Aorta (tissue), 5 donors: ENCODE measurements at places on chromosomes 2 and 18.

GRCh38 chr2:150520033-150520432 is 32.6 kb upstream of the RND3 start:
- DNase-seq: no peak

- DNase-seq: no peak
Observed at GRCh38 chr18:54776282-54776977, 51.8 kb upstream of the RAB27B start.

- DNase-seq: no peak
Observed at GRCh38 chr2:204849892-204850291, 304.6 kb downstream of the PARD3B start.

GRCh38 chr2:36993841-36994620 is 27.7 kb upstream of the STRN start:
- no peak for DNase-seq

GRCh38 chr2:109456776-109457175 is 157.0 kb downstream of the SEPTIN10 start:
- DNase-seq: no peak

- no peak for DNase-seq
Observed at GRCh38 chr2:129254718-129255117, 724.7 kb upstream of the RAB6C start.

- DNase-seq: peak; percentile 82
Observed at GRCh38 chr2:160956243-160956802, 203.9 kb upstream of the TANK start.

DNA sequence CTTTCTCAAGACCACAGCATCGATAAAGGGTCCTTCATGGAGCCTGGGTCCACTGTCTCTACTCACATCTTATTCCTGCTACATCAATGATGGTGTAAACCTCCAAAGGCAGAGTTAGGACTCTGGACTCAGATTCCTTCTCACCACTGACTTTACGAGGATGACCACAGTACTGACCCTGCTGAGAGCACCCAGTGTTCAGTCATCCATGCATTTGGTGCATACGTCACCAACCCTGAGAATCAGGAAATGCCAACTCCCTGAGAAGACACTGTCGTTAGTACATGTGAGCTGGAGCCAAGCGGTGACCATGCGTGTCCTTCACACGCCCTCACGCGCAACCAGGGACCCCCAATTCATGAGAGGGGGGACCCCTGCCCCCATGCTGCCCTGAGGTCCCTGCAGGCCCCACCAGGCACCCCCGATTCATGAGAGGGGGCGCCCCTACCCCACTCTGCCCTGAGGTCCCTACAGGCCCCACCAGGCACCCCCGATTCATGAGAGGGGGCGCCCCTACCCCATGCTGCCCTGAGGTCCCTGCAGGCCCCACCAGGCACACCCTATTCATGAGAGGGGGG is 178.4 kb upstream of the TPO start:
- DNase-seq: no peak

- no peak for DNase-seq
Observed at GRCh38 chr2:224769489-224769888, 53.3 kb upstream of the CCDC195 start.

DNA sequence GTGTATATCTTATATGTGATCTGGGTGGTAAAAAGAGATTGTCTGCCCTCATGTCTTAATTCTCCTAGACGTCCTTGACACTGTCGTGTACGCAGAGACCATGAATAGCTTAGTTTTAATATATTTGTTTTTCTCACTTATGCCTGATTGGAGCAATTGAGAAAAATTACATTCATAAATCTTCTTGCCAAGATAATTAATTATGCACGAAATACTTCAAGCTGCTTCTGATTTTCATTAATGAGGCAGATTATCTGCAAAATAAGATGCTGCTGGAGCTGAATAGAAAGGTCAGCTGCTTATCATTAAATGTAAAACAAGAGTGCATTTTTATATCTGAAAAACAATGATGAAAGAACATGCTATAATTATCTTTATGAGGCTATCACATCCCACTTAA is 95.9 kb downstream of the CCDC141 start:
- DNase-seq: no peak

DNA sequence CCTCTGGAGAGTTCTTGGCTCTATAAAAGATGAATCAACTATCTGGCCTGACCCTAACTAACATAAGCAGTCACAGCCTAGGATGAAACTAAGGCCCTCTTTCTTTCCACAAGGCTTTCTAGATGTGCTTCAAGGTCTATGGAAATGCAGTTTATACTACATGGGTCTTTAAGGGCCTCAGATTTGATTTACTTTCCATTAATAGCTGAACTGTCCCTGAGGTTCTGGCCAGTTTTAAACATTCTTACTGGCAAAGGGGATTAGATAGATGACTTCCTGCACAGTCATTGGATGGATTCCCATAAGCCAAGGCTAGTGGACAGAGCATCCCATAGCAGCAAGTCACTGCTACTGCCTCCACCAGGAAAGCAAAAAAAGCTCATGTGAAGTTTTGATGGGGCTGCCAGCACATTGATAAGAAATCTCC is 38.1 kb upstream of the LCLAT1 start:
- no peak for DNase-seq

- no peak for DNase-seq
Observed at GRCh38 chr2:205358351-205358815, 323.9 kb upstream of the NRP2 start.

GRCh38 chr2:236661762-236662110 is 92.1 kb downstream of the ACKR3 start:
- DNase-seq: no peak

DNA sequence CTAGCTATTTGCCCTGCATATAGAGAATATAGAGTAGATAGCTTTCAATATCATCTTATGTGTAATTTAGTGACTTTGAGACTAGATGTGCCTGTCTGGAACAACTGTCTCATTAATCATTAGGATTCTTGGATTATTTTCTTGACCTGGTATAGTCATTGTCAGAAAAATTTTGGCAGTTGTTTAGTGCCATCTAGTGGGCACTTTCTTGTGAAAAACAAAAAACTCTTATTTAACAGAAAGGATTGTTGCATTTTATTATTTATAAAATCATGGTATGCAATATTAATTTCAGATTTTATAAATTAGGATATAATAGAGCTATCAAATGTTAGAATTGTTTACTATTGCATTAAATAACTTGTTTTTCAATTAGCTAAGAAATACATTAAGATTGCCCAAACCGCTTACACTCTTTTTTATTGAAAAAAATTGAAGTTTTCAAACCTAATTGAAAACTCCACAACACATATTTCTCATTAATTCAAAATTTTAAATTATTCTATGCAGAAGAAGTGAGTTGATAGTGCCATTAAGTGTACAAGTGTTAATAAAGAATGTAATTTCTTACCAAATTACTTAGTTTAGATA is 80.3 kb downstream of the DYNAP start:
- DNase-seq: no peak

DNA sequence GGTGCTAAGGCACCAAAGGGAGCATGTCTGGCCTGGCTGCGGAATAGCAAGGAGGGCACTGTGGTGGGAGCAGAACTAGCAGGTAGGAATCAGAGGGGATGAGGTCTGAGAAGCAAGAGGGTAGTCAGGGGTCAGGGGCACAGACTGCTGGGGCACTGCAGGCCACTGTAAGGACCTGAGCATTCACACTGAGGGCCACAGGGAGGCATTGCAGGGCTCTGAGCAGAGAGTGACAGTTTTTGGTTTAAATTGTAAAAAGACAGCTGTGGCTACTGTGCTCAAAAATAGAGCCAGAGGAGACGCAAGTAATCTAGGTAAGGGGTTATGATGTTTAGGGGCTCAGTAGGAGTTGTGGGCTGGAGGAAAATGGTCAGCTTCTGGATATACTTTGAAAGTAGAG is 41.5 kb downstream of the ARHGAP25 start:
- DNase-seq: no peak

DNA sequence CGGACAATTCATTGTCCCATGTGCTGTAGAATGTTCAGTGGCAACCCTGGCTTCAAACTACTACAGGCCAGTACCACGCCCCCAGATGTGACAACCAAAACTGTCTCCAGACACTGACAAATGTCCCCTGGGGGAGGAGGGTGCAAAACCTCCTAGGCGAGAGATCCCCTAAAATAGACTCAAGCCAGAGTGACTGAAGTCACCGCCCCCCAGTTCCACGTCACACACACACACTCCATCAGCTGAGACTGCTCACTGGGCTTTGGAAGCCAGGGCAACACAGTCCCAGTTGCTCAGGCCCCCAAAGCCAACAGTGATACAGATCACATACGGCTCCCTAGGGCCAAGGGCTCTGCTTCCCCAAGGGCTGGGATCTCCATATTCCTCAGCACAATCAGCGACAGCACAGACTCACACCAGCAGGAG is 19.1 kb downstream of the HDAC4 start:
- DNase-seq: peak; percentile 37

- DNase-seq: no peak
Observed at GRCh38 chr2:226699321-226699720, 100.3 kb downstream of the IRS1 start.

DNA sequence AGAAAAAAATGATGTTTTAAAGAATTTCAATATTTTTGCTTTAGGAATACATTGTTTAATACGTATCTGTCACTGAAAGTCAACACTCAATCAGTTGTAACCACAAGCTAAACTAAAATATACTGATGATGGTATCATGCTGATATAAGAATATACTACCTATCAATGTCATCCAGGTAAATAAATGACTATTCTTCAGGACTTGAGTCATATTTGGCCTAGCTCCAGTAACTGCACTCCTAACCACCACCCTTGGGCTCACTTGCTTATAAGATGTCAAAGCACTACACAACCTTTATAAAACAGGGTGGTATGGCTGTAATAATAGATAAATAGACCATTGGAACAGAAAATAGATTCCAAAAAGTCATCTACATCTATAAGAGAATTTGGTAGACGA is 48.8 kb downstream of the RND3 start:
- DNase-seq: no peak

DNA sequence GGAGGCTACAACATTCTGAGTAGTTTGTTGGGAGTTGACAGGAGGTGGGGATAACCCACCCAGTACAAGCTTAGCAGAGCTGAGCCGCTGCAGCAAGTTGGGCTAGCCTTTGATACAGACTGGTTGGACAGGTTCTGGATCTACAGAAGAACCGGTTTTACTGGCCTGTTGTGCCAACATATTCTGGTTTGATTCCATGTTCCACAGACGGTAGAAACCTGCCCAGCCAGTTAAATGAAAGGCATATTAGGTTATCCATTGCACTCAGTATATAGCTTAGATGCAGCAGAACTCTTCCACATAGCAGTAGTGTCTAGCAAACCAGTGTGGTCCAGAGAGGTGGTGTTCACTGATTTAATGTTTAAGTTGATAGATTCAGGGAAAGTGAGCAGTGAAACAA is 19.3 kb upstream of the RBBP8 start:
- DNase-seq: no peak

GRCh38 chr18:37388413-37388812 is 177.2 kb downstream of the CELF4 start:
- DNase-seq: no peak

GRCh38 chr2:138063181-138063580 is 98.9 kb downstream of the HNMT start:
- DNase-seq: no peak

GRCh38 chr2:230541934-230542380 is 126.0 kb downstream of the SP100 start:
- no peak for DNase-seq

GRCh38 chr18:78804206-78805030 is 175.2 kb upstream of the SALL3 start:
- DNase-seq: peak; percentile 10

DNA sequence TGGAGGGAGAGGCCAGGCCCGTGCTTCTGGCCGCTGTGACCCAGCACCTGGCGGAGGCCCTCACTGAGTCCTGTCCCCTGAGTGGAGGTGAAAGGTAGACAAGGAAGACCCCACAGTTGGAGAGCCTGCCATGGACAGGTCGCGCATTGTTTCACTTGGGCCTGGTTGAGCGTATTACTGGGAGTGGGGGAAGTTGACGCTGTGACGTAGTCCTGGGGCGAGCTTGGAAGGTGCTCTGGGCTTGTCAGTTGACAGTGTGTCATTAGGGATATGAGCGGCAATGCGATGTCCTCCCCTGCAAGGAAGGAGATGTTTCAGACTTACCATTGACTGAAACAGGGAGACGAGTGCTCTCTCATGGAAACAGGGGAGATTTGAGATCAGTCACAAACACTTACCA is 127.1 kb downstream of the SH3RF3 start:
- DNase-seq: no peak

DNA sequence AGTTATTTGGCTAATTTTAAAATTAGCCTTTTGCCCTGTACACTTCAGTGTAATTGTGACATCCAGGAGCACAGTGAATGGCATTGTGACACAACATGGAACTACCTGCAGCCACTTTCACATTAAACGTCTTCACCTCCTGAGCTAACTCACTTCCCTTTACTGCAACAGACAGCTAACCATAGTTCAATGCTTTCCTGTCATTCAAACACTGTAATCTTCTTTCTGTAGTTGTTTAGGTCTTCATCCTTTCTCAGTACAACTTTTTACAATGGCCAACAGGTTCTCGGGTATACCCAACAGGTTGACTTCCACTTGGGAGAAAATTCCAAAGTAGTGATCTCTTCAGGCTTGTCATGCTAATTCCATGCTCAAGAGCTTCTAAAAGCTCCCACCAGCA is 8.6 kb upstream of the AGPS start:
- no peak for DNase-seq

- no peak for DNase-seq
Observed at GRCh38 chr2:147845411-147845971, 662 bp downstream of the ACVR2A start.

DNA sequence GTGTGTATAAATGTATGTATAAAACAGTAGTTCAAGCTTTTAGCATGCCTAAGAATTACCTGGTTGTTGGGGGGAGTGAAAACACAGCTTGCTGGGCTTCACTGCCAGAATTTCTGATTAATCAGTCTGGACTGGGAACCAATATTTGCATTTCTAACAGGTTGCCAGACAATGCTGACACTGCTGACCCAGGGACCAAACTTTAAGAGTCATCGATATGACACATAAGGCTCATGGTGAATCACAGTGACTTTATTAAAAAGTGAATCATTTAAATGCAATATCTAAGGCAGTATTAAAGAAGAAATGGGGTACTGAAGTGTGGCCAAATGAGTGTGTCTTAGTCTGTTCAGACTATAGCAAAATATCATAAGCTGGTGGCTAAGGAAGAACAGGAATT is 195.9 kb upstream of the DTNA start:
- no peak for DNase-seq

DNA sequence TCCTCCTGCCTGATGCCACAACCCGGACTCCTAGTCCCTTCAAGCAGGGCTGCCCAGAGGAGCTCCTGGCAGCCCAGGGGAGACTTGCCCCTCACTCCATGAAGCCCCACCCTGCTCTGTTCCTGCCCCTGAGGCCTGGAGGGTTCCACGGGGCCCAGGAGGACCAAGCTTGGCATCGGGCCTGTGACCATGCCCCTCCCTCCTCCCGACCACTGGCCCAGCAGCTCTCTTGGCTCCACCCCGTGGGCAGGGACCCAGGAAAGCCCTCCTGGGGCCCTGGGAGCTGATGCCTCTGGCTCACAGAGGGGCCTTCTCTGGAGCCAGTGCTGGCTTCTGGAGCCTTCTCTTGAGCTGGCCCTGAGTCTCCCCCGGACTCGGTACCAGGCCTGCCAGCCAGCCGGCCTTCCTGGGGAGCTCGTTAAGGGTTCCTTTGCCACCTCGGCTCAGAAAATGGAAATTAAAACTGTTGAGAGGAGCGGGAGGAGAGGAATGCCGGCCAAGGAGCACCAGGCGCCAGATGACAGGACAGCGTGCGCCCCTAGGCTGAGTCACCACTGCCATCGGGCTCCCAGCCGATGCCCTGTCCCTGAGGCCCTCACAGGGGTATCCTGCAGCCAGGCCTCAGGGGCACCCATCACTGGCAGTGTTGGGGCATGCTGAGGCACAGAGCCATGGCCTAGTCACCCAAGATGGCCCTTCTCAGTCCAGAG is 40.6 kb upstream of the SNED1 start:
- DNase-seq: peak; percentile 75
